ENCODE measurements at places on chromosomes 4 and X. TPM values are rescaled to one million over a fixed set of nuclear protein-coding genes. Genes with fewer than 3 reads are reported as not detected.

The ADH1A gene
- not detected for total RNA-seq

The TEX13C gene
- not detected for total RNA-seq

The FAM9B gene
- not detected for total RNA-seq

The CT55 gene
- not detected for total RNA-seq

The MAGEA8 gene
- total RNA-seq = not detected

The CCSER1 gene
- 6.4 TPM for total RNA-seq

DNA sequence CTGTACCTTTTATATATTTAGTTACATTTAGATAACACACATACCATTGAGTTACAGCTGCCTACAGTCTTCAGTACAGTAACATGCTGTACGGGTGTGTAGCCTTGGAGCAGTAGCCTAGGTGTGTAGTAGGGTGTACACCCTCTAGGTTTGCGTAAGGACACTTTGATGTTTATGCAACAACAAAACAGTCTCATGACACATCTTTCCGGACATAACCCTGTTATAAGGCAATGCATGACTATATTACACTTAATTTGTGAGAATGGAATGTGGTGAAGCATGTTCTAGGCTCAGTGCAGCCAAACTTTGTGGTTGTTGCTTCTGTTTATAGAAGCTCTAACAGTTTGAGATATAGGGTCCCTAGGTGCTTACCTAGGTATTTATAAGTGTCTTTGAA is 65.4 kb downstream of the SPRY1 start:
- H3K4me3 ChIP-seq = no peak overlapping the region
- no peak for DNase-seq
- H3K36me3 ChIP-seq = no peaks in the 10 kb centered on the region
- H3K4me1 ChIP-seq = no peaks in the 10 kb centered on the region

- H3K4me1 ChIP-seq = no peaks in the 10 kb centered on the region
- no peaks in the 10 kb centered on the region for H3K36me3 ChIP-seq
- H3K27ac ChIP-seq = no peak overlapping the region
- H3K27me3 ChIP-seq = peaks cover 56% of the 10 kb centered on the region
These were observed 75.8 kb downstream of the TSPAN7 start for GRCh38 chrX:38636949-38637819.

DNA sequence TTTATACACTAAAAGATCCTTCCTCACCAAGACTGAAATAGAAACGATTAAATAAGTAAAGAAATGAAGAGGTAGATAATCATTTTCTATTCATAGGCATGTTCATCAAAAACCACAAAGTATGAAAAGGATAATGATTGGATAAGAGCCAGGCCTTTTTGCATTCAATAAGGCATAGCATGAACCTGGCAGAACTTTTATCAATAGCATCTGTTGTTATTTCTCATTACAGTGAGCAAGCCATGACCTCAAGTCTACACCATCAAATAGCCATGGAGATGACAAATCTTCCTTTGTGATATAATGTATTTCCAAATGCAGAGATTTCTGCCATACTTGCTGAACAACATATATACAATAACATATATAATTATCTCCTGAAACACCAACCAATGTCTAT is 206.0 kb upstream of the SLC7A11 start:
- no peak overlapping the region for H3K4me3 ChIP-seq

- H3K4me1 ChIP-seq = no peaks in the 10 kb centered on the region
- H3K4me3 ChIP-seq = no peak overlapping the region
- peaks cover 5% of the 10 kb centered on the region for H3K27me3 ChIP-seq
- no peak overlapping the region for H3K27ac ChIP-seq
These were observed 62.0 kb downstream of the MBNL3 start for GRCh38 chrX:132426695-132427281.

DNA sequence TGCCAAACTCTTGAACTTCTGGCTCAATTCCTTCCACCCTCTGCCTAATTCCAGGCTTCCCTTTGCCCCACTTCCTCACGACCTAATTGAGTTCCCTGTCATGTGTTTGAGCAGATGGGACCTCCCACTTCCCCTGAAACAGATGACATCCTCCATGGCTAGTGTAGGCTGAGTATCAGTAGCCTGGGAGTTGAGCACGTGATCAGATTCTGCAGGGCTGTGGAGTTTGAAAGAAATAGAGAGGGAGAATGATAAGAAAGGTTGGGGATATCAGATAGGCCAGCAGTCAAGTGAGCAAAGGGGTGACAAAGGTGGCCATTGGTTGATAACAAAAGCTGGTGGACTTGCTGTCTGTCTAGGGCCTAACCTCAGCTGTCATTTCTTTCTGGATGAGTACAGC is 18.8 kb upstream of the NWD2 start:
- no peaks in the 10 kb centered on the region for H3K36me3 ChIP-seq
- no peaks in the 10 kb centered on the region for H3K4me1 ChIP-seq
- H3K27me3 ChIP-seq = no peaks in the 10 kb centered on the region
- DNase-seq = no peak
- no peak overlapping the region for H3K27ac ChIP-seq

- no peaks in the 10 kb centered on the region for H3K27me3 ChIP-seq
- DNase-seq = no peak
- H3K4me1 ChIP-seq = no peaks in the 10 kb centered on the region
- no peaks in the 10 kb centered on the region for H3K36me3 ChIP-seq
- no peak overlapping the region for H3K27ac ChIP-seq
- no peak overlapping the region for H3K4me3 ChIP-seq
These were observed 41.5 kb downstream of the DCTD start for GRCh38 chr4:182875453-182876405.

DNA sequence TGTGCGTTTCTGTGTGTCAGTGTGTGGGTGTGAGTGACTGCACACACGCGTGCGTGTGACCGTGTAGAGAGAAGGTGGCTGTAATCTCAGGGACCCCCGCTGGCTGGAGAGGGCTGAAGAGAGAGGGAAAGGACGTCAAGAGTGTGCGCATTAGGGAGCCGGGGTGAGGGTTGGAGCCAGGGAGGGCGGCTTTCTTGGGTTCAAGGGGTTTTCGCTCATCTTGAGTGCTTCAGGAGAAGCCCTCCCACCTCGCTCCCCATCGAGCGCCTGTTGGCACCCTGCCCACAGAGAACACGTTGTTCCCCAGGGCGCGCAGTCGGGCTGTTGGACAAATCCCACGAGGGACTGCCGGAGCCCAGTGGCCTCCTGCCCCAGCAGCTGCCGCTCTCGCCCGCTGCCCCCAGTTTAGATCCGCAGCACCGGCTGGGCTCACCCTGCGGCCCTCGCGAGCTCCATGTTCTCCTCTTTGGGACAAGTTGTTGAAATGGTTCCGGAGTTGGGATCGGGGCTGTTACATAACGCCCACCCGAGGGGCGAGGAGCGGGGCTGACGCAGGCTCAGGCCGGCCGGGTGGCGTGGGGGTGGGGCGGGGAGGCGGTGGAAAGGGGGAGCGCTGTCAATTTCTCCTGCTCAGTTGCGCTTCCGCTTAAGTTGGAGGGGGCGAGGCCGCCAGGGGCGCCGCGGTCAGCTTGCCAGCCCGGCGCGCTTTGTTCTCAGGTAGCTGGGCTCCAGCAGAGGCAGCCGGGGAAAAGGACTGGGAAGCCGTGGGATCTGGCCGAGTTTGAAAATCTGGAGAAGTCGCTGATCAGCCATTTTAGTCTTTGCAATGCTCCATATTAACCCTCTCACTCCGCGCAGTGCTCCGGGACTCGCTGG is 1.6 kb downstream of the GRIA2 start:
- H3K27ac ChIP-seq = no peak overlapping the region
- H3K4me1 ChIP-seq = peaks cover 5% of the 10 kb centered on the region
- no peaks in the 10 kb centered on the region for H3K27me3 ChIP-seq
- peak overlapping the region; percentile 32 for H3K4me3 ChIP-seq

DNA sequence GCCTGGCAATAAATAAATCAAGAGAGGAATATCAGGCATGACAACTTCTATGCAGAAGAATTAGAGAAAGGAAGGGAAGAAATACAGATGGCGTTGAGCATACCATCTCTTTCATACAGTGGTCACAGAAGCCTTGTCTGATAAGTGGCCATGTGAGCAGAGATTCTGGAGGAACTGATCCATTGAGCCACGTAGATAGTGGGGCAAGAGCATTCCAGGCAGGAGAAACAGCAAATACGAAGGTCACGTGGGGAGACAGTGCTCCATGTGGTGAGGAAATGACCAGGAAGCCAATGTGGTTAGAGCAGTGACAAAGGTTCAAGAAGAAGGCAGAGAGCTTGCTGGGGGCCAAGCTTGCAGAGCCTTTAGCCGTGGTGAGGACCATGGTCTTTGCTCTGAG is 226.7 kb upstream of the NOCT start:
- no peak overlapping the region for H3K27ac ChIP-seq
- no peak for DNase-seq
- H3K4me1 ChIP-seq = no peaks in the 10 kb centered on the region

GRCh38 chr4:48342606-48342880 is 1.2 kb downstream of the SLAIN2 start:
- no peaks in the 10 kb centered on the region for H3K4me1 ChIP-seq
- peak overlapping the region; percentile 97 for H3K27ac ChIP-seq
- peak overlapping the region; percentile 85 for H3K4me3 ChIP-seq

DNA sequence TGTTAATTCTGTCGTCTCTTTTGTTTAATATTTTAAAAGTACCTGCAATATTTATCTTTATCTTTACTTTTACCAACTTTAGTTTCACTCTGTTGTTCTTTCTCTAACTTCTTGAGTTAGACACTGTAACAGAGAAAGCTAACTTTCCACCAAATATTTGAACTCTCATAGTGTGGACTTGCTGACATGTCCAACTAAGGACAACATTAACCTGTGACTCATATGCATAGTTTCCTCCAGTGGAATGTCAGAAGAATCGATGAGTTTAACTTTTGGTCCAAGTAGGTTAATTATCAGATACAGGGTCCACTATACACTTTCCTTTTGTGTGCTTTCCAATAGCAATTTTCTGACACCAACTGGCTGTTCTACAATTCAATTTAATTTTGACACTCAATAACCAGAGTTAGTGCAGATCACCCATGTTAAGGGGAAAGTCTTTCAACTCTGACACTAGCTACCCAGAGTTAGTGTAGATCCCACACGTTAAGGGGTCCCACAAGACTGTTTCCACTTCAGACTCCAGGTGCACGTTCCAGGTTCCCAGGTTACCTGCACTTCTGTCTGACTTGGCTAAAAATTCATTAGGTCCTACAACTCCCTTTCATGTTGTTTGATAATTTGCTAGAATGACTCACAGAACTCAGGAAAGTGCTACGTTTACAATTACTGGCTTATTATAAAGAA is 559.0 kb upstream of the AMOT start:
- no peak overlapping the region for H3K4me3 ChIP-seq
- no peaks in the 10 kb centered on the region for H3K36me3 ChIP-seq
- no peaks in the 10 kb centered on the region for H3K27me3 ChIP-seq
- no peak overlapping the region for H3K27ac ChIP-seq
- H3K4me1 ChIP-seq = no peaks in the 10 kb centered on the region

DNA sequence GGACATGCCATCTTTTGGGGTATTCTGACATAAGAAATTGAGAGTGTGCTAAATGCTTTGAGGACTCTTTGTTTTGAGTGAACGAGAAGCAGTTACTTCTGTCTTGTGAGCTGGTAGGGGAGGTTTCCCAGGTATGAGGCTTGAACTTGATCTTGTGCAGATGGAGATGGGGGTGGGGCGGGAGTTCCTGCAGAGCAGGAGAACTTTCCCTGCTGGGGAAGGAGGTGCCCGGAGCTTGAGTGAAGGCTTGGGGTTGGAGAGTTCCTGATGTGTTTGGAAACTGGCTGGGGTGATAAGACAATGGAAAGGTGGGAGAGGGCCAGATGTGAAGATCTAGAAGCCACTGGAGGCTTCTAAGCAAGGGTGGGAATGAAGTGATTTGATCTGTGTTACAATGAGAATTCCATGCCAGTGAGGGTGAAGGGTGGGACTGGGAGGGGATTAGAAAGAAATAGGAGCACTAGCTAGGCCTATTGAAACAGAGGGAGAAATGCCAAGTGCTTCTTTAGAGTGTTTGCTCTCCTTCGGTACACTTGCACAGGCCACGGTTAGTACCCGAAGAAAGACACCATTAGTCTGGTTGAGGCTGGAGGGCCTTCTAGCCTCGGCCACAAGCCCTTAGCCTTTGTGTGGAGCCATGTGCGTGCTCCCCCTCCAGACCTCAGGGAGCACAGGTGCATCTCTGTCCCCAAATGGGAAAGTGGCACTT is 103.5 kb upstream of the STOX2 start:
- H3K4me3 ChIP-seq = no peak overlapping the region
- no peak overlapping the region for H3K27ac ChIP-seq
- H3K36me3 ChIP-seq = no peaks in the 10 kb centered on the region
- H3K27me3 ChIP-seq = no peaks in the 10 kb centered on the region
- no peak for DNase-seq

- no peak overlapping the region for H3K27ac ChIP-seq
- H3K36me3 ChIP-seq = no peaks in the 10 kb centered on the region
- no peak for DNase-seq
- H3K4me1 ChIP-seq = no peaks in the 10 kb centered on the region
- H3K27me3 ChIP-seq = peaks cover 22% of the 10 kb centered on the region
These were observed 4.1 kb downstream of the JADE3 start for GRCh38 chrX:46916273-46916672.

DNA sequence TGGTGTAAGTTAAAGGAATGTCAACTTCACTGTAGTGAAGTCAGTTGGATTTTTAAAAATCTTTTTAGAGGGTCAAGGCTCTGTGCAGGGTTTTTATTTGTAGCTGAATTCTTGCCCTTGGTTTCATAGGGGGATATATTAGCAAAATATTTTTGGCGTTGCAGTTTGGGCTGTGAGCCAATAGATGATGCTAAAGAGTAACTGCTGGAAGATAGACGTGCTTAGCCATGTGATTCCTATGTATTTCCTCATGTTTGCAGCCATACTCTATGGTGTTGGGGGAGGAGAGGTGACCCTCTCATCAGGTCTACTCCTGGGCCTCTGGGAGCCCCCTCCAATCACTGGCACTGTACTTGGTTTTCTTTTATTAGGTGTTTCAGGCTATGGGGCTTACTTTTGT is 246.7 kb upstream of the ARHGAP24 start:
- no peak overlapping the region for H3K27ac ChIP-seq
- no peaks in the 10 kb centered on the region for H3K27me3 ChIP-seq
- no peak overlapping the region for H3K4me3 ChIP-seq
- DNase-seq = no peak
- H3K36me3 ChIP-seq = no peaks in the 10 kb centered on the region

GRCh38 chr4:89099034-89099433 is 12.3 kb upstream of the TIGD2 start:
- DNase-seq = no peak
- no peak overlapping the region for H3K4me3 ChIP-seq
- H3K4me1 ChIP-seq = no peaks in the 10 kb centered on the region
- H3K36me3 ChIP-seq = no peaks in the 10 kb centered on the region
- H3K27ac ChIP-seq = no peak overlapping the region

DNA sequence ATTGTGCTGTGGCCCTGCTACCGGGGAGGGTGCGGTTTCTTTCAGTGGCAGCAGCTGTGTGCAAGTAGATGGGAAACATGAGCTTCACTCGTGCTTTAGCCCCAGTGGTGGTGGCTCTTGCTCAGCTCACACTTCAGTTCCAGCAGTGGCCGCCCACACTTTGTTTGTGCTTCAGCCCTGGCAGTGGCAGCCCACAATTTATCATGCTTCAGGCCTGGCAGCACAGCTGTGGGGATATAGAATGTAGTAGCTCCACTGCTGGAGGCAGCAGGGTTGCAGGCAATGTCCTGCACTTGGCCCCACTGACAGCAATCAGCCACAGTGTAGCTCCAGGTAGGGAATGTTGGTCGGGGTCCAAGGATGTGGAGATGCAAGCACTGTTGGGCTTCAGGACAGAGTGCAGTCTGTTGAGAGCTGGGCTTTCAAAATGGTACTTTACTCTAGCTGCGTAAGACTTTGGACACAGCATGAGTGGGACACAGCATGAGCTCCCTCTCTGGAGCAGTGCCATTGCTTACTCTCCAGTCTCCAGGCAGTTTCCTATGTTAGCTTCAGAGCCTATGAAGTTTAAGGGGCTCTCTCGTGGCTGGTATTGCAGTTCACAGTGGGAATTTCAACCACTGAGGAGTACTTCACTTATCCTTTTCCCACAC is 413.1 kb downstream of the PDGFC start:
- no peak for DNase-seq
- H3K36me3 ChIP-seq = no peaks in the 10 kb centered on the region
- H3K27ac ChIP-seq = no peak overlapping the region
- no peak overlapping the region for H3K4me3 ChIP-seq
- no peaks in the 10 kb centered on the region for H3K27me3 ChIP-seq
